ENCODE measurements at places on chromosomes 16 and 17.

- DNase-seq: no peak
Measured at GRCh38 chr16:58280846-58281301, 14.0 kb downstream of the PRSS54 start.

GRCh38 chr17:67174190-67174589 is 70.8 kb downstream of the HELZ start:
- DNase-seq: no peak

DNA sequence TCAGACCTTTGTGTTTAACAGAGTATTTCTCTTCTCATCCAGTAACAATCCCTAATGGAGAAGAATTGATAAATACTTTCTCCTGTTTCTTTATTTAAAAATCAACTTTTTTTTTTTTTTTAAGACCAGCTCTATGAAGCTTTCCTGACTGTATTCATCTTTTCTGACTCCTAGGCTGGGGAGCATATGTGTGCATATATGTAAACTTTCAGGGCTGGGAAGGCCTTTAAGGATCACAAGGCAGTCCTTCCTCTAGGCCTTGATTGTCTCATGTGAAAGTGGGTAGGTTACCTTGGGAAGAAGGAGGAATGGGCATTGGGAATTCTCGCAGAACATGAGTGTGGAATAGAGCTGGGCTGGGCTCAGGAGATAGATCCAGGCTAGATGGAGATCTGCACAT is 292.9 kb upstream of the SALL1 start:
- DNase-seq: no peak

GRCh38 chr17:44928136-44928535 is 12.8 kb upstream of the GFAP start:
- no peak for DNase-seq

DNA sequence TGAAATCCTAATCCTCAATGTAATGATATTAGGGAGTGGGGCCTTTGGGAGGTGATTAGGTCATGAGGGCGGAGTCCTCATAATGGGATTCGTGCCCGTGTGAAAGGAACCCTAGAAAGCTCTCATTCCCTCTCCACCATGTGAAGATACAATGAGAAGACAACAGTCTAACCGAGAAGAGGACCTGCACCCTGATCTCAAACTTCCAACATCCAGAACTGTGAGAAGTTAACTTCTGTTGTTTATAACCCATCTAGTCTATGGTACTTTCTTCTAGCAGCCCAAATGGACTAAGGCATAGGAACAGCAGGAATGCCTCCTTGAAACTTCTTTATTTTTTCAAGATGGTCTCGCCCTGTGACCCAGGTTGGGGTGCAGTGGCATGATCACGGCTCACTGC is 24.7 kb downstream of the WSB1 start:
- DNase-seq: no peak

DNA sequence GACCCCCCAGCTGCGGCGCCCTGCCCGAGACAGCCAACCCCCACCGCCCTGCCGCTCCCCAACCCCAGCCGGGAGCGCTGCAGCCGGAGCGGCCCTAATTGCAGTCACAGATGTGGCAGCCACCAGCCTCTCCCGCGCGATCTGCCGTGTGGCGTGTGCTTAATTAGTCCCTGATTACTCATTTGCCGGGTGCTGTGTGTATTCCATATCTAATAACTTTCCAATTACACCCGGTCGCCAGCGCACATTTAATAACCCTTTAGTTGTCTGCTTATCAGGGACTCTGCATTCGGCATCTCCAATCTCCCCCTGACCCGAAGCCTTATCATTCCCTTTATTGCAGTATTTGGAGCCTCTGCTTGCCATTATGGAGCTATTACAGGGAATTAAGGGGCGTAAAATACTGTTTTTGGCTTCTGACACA is 236.7 kb upstream of the CIBAR2 start:
- no peak for DNase-seq

DNA sequence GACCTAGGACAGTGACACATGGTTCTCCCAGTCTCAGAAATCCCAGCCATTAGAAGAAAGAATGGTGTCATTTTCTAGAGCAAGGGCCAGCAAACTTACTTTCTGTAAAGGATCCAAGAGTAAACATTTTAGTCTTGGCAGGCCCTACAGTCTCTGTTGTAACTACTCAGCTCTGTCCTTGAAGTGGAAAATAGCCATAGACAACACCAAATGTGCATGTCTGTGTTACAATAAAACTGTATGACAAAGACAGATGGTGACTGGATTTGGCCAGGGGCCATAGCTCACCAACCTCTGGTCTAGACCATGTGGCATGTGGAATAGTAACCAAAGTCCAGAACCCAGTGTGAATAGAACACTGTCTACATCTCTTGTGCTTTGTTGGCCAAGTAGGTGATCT is 286.5 kb downstream of the HS3ST4 start:
- DNase-seq: no peak

DNA sequence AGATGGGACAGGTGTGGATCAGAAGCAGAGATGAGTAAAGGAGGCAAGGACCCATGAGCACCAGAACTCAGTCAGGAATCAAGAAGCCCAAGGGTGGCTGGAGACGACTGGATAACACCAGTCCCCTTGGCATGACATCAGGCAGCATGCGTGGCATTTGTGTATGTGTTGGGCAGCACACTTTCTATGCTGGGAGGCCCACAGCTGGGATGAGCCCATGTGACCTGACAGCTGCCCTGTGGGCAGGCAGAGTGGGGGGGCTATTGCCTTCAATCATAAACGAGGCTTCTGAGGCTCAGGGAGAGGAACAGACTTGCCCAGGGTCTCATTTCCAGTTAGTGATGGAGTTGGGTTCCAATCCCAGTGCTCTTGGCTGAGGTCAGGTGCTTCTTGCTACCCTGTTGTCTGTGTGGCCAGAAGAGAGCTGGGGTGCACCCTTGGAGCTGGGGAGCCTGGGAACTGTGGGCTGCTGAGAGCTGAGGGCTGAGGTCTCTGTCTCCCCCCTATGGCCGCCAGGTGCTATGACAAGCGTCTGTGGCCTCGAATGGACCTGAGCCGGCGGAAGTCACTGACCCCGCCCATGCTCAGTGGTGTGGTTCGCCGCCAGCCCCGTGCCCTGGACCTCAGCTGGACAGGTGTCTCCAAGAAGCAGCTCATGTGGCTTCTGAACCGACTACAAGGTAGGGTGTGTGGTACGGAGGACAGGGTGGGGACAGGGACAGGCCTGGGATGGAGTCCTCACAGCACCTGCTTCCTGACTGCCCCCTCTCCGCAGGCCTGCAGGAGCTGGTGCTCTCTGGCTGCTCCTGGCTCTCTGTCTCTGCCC is 7.1 kb upstream of the ORAI3 start:
- DNase-seq: peak; percentile 82

- no peak for DNase-seq
Measured at GRCh38 chr17:10013365-10014112, 108.5 kb upstream of the RCVRN start.

DNA sequence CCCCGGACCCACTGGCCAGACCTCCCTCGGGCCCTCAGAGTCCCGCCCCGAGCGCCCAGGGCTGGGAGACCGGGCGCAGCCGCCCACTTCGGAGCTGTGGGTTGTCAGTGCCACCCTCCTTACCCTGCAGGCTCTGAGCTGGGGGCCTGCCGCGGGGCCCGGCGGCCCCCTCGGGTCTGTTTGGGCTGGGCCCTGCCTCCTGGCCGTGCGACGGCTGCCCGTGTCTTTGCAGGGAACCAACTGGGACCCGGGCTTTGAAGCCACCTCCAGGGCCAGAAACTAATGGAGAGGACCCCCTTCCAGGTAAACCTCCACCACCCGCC is 443 bp downstream of the TEDC2 start:
- DNase-seq: no peak

GRCh38 chr16:83109490-83110125 is 482.8 kb downstream of the CDH13 start:
- no peak for DNase-seq

DNA sequence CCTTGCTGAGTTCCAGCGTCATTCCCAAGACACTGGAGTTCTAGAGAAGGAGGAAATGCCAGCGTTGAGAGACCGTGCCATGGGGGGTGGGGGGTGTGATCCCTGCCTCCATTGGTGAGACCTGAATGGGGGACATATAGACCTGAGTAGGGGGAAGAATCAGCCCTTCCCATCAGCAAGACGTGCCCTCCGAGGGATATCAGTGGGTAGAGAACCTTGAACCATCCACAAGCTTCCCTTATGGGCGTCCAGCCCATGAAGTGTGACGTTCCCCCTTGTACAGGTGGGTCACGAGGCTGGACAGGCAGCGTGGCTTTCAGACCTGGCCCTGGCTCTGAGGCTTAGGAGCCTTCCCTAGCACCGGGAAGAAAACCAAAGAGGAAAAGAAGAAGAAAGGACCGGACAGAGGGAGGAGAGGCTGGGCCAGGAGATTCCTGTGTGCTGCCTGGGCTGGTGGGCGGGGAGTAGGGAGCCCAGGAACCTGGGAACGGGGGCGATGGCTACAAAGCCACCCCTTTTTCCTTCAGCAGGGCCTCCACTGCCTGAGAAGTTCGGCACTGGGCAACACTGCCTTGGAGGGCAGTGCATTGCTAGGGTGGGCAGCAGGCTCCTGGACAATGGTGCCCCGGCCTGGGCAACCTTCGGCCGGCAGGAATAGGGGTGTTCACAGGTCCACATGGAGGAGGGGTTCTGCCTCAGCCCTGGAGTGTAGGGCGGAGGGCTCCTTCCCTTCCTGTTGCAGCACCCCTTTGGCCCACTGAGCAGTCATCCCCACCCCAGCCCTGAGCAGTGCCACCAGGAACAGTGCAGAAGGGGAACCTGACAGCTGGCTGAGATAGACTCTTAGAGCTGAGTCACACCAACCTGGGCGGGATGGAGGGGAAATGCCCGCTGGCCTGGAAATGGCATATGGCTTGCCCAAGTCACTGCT is 7.2 kb downstream of the RAB11FIP4 start:
- no peak for DNase-seq

DNA sequence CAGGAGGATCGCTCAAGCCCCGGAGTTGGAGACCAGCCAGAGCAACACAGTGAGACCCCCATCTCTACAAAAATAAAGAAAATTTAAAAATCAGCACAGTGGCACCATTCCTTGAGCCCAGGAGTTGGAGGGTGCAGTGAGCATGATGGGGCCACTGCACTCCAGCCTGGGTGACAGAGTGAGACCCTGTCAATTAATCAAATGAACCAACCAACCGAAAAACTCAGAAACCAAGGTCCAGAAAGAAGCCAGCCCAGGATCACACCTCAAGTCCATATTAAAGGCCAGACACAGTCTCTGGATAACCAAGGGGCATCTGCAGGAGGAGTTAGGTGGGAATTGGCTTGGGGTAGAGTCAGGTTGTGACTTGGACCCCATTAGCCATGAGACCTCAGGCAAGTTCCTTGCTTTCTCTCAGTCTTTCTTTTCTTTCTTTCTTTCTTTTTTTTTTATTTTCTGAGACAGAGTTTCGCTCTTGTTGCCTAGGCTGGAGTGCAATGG is 2.4 kb downstream of the HSD17B1 start:
- DNase-seq: no peak

GRCh38 chr16:19939553-19939952 is 54.9 kb upstream of the GPRC5B start:
- DNase-seq: no peak

GRCh38 chr16:77816293-77816692 is 27.9 kb downstream of the VAT1L start:
- no peak for DNase-seq

GRCh38 chr16:72898216-72898825 is 149.6 kb downstream of the ZFHX3 start:
- no peak for DNase-seq
